ENCODE measurements at places on chromosomes 7 and 10.

DNA sequence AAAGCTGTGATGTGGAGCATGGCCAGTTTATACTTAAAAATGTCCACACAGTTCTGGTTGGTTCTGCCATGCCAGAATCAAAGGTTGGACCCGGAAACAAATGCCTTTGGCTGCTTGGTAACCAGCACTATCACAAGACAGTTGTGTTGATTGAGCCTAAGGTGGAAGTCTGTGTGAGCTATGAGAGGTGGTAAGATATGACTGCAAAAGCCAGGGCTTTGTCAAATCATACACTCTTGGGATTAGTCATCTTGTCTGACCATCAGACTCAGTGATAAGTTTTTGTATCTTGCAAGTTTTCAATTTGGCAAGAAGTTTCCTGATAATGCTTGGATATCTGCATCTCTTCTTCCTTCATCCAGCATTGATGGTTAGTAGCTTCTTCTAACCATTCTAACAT, 35.5 kb downstream of the GPR141 start:
- no peak overlapping the region for H3K4me3 ChIP-seq
- H3K4me1 ChIP-seq: no peaks in the 10 kb centered on the region
- no peaks in the 10 kb centered on the region for H3K36me3 ChIP-seq
- H3K27me3 ChIP-seq: peaks cover 10% of the 10 kb centered on the region
- H3K27ac ChIP-seq: no peak overlapping the region

- H3K4me1 ChIP-seq: peaks cover 26% of the 10 kb centered on the region
- H3K4me3 ChIP-seq: peak overlapping the region; percentile 67
- H3K27me3 ChIP-seq: no peaks in the 10 kb centered on the region
- no peak for DNase-seq
- H3K27ac ChIP-seq: peak overlapping the region; percentile 71
- H3K36me3 ChIP-seq: peaks cover 2% of the 10 kb centered on the region
Observed at GRCh38 chr7:4725850-4726450, 43.9 kb downstream of the FOXK1 start.

- peaks cover 3% of the 10 kb centered on the region for H3K4me1 ChIP-seq
- no peaks in the 10 kb centered on the region for H3K27me3 ChIP-seq
- H3K36me3 ChIP-seq: peaks cover 3% of the 10 kb centered on the region
- H3K27ac ChIP-seq: no peak overlapping the region
- H3K4me3 ChIP-seq: no peak overlapping the region
Observed at GRCh38 chr10:119762805-119763798, 37.3 kb downstream of the INPP5F start.

DNA sequence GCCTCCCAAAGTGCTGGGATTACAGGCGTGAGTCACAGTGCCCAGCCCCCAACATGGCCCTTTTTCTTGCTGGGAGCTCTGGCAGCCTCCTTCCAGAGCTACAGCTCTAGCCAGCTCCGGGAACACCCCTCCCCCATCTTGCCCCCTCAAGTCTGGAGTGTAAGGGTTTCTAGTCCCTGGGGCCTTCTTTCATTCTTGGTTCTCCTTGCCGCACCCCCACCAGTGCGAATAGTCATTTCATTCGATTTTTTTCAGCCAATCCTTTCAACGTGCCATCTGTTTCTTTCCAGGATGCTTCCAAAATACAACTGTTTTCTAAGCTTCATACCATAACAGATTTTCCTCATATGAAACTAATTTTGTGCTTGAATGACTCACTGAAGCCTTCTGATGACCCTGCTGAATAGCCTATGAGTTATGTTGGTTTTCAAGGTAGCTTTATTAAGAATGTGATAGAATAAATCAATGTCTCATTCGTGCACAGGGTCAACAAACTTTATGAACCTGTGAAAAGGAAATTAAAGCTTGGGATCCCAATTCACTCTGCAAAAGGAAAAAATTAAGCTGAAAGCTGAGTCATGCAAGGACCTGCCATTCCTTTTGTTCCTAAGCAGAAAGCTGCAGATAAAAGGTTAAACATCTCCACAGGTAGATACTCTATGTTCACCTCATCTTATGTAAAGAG, 38.6 kb downstream of the CDC14C start:
- H3K27me3 ChIP-seq: no peaks in the 10 kb centered on the region
- no peak overlapping the region for H3K27ac ChIP-seq
- H3K36me3 ChIP-seq: no peaks in the 10 kb centered on the region
- DNase-seq: no peak

- no peak overlapping the region for H3K27ac ChIP-seq
- no peaks in the 10 kb centered on the region for H3K36me3 ChIP-seq
- DNase-seq: no peak
- H3K4me1 ChIP-seq: no peaks in the 10 kb centered on the region
Observed at GRCh38 chr10:20769481-20769880, 127.6 kb downstream of the NEBL start.

Data from activated CD4-positive, alpha-beta memory T cell treated with anti-CD3 and anti-CD28 coated beads, Interleukin-2, amount 10 ng/mL, durations not matched to agents 7 days and 5 days (primary cell).